ENCODE measurements at places on chromosomes 3 and 15. TPM values are rescaled to one million over a fixed set of nuclear protein-coding genes. Genes with fewer than 3 reads are reported as not detected.

Gene SLC25A38
- 26.6 TPM for total RNA-seq

Gene MAP1A
- total RNA-seq, result 24.3 TPM

- H3K27me3 ChIP-seq, result peaks cover 4% of the 10 kb centered on the region
- H3K4me3 ChIP-seq, result no peak overlapping the region
- no peak overlapping the region for H3K27ac ChIP-seq
- DNase-seq, result no peak
- H3K36me3 ChIP-seq, result no peaks in the 10 kb centered on the region
Measured at GRCh38 chr3:143443851-143444331, 324.3 kb downstream of the CHST2 start.

DNA sequence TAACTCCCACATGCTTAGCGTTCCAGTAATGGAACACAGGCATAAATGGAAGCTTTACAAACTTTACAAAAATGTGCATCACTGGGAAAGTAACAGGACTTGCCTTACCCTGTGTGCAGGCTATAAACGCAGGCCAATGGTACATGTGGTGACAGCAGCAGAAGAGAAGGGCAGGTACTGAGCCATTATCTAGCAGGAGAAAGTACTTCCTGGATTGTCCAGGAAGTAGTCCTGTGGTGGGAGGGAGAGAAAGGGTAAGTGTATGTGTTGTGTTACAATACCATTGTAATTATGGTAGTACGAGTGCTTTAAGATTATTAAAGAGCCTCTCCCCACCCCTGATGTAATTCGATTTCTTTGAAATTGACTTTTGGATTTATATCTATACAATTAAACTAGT is 5.3 kb downstream of the ATP1B3 start:
- H3K4me1 ChIP-seq, result peaks cover 34% of the 10 kb centered on the region
- H3K36me3 ChIP-seq, result peaks cover 2% of the 10 kb centered on the region
- no peaks in the 10 kb centered on the region for H3K27me3 ChIP-seq
- DNase-seq, result no peak
- no peak overlapping the region for H3K4me3 ChIP-seq
- no peak overlapping the region for H3K27ac ChIP-seq

DNA sequence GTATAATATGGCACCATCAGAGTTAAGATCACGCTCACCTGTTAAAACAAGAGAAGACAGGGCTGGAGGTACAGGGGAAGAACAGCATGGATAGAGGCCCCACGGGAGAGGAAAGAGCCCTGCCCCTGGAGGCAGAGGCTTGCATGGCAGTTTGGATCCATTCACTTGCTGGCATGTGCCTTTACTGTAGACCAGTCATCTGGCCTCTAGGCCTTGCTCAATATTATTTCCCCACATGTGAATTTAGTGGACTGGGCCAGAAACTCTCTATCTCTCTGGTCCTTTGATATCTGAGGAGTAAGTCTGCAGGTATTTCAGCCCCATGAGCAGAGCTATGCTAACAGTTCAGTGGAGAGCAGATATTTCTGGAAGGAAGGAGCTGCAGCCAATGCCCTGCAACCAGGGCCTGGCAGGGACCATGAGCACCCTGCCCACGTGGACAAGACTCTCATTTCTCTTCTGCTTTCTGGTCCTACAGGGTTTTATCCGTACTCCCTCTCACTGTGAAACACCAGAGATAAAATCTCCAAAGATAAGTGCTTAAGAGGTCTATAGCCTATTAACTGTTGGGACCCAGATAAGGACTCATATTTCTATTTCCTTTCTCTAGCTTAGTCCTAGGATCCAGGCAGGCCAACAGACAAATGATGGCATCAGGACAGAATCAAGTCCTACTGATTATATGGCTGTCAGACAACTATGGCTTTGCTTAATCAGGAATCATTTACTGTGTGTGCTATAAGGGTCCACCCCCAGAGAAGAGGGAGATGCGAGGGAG is 65.0 kb downstream of the CLDN11 start:
- no peak overlapping the region for H3K27ac ChIP-seq
- no peak overlapping the region for H3K4me3 ChIP-seq
- no peaks in the 10 kb centered on the region for H3K36me3 ChIP-seq
- no peak for DNase-seq
- H3K4me1 ChIP-seq, result peaks cover 20% of the 10 kb centered on the region

DNA sequence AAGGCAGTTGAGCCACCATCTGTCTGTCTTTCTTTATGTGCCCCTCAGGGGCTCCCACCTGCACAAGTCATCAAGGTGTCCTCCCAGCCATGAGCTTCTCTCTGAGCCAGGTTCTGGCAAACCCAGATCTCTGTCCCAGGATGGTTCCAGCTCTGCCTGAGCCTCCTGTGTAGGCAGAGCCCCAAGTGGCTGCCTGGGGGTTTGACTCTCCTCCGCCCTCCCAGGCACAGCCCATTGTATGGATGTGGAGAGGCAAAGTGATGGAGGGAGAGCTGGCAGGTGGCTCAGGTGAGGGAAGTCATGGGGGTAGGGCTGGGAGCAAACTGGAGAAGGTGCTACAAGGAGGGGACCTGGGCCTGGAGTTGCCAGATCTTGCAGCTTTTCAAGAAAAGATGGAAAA is 56.9 kb downstream of the GRIP2 start:
- H3K4me3 ChIP-seq, result no peak overlapping the region
- no peaks in the 10 kb centered on the region for H3K4me1 ChIP-seq
- no peak for DNase-seq
- H3K27ac ChIP-seq, result no peak overlapping the region
- no peaks in the 10 kb centered on the region for H3K27me3 ChIP-seq
